B cell (primary cell): ENCODE measurements at places on chromosomes 2 and 18. TPM values are rescaled to one million over a fixed set of nuclear protein-coding genes. Genes with fewer than 3 reads are reported as not detected.

- DNase-seq = no peak
These were observed 143.7 kb upstream of the TTC39C start for GRCh38 chr18:23870676-23871380.

The ABCB11 gene
- not detected in 2 replicates for polyA plus RNA-seq

DNA sequence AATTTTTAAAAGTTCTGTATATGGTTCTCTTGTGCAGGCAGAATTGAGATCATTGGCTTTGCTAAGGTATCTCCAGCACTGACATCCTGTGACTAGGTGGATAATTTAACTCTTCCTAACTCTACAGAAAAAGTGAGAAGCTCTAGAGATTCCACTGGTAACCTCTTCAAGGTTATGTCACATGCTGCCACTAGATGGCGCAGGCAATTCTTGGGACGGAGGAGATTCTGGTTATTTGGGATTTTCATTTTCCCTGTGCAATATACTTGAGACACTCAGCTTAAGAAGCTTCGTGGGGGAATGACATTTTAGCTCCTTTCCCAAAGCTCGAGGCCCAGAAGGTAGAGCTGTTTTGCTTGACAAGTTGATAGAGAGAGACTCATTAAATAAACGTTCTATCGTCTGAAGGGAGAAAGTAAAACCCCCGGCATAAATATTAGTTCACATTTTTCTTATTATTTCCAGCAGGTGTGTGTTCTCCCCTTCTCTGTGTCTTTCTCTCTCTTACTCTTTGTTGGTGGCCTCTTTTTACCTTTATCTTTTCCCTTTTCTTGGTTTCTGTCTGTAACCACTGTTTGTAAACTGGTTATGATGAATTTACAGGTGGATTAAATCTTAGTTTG, 26.6 kb upstream of the LANCL1 start:
- DNase-seq = peak; percentile 49

- no peak for DNase-seq
These were observed 77.5 kb upstream of the MYL1 start for GRCh38 chr2:210392469-210392881.

- DNase-seq = no peak
These were observed 40.1 kb downstream of the NDUFAF7 start for GRCh38 chr2:37271376-37272067.

The EMILIN2 gene
- 1.8 and 2.5 TPM in 2 replicates for polyA plus RNA-seq

DNA sequence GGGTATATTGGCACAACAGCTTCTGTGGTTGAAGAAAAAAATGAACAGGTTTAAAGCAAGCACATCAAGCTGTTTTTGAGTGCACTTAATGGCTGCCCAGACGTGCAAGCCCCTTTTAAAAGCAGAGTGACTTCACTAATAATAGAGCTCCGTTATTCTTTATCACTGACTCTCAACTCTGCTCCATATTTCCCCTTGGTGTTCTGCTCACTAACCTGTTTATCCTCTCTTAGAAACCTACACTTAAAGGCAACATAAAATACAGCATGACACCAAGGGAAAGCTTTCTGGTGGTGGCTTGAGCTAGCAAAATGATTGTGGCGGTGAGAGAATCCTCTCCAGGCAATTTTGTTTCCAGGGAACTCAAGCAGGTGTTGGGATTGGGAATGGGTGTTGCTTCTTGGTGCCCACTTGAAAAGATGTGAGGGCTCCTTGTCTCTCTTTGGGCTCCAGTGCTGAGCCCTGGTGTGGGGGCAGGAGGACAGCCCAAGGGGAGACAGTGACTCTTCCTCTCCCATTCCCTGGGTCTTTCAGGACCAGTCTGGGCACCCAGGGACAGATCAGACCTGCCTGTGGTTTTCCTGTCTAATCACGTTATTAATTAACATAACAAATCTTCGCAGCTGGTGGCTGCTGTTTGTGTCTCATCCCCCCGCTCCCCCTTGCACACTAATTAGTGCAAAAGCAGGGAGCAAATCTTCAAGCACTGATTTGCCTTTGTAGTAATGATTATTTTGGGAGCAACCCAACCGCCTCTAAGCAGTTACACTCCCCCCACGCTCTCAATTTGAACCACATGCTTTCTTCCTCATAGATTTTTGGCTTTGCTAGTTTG, 289.4 kb upstream of the CXCR4 start:
- DNase-seq = no peak

The LYG1 gene
- polyA plus RNA-seq = 4.0 and 4.5 TPM in 2 replicates

- no peak for DNase-seq
These were observed 141.7 kb downstream of the RBMS1 start for GRCh38 chr2:160351956-160352355.

GRCh38 chr2:138874251-138874650, 94.1 kb upstream of the NXPH2 start:
- no peak for DNase-seq

- DNase-seq = no peak
These were observed 42.8 kb downstream of the STK25 start for GRCh38 chr2:241465543-241465942.

DNA sequence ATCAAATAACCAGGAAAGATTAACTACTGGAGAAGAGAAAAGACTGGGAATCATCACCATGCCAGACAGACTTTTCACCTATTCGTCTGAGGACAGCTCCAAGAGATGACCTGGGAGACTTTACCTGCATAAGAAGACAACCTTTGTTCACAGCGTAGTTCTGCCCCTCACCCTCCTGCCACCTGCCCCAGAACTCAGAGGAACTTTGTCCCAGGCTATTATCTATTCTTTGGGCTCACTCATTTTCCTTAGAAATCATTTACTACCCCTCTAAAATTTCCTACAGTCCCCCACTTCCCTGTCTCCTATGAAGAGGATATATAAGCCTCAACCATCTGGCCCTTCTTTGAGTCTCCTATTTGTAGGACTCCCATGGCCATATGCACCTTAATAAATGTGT, 19.3 kb upstream of the COPS8 start:
- DNase-seq = no peak

- DNase-seq = no peak
These were observed 642.0 kb downstream of the DPP10 start for GRCh38 chr2:115084446-115084845.

GRCh38 chr2:96540136-96540535, 3.6 kb downstream of the ARID5A start:
- DNase-seq = no peak

GRCh38 chr2:229738024-229738625, 23.8 kb upstream of the DNER start:
- DNase-seq = no peak

The TUBA4B gene
- polyA plus RNA-seq = 0.12 TPM in 1 of 2 replicates, not detected in the other

DNA sequence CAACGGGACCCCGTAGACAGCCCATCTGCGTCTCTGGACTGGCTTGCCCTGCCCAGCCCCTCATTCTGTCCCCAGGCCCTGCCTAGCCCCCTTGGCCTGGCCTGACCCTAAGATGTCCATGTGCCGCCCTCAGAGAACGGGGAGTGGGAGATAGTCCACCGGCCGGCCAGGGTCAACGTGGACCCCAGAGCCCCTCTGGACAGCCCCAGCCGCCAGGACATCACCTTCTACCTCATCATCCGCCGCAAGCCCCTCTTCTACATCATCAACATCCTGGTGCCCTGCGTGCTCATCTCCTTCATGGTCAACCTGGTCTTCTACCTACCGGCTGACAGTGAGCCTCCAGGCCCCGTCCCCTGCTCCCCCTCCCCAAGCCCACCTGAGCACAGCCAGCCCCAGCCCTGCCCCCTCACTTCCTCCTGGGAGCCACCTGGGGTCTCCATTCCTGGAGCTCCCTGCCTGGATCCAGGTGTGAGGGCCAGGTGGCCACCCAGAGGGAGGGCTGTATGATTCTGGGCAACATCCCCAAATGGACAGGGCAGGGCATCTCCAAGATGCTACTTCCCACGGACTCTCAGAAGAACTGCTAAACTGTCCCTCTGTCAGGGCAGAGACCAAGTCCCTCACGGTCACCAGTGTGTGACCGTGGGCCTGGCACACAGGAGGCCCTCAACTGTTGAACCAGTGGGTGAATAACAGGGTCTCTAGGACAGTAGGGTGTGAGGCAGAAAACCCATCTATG, 4.0 kb downstream of the CHRND start:
- no peak for DNase-seq

DNA sequence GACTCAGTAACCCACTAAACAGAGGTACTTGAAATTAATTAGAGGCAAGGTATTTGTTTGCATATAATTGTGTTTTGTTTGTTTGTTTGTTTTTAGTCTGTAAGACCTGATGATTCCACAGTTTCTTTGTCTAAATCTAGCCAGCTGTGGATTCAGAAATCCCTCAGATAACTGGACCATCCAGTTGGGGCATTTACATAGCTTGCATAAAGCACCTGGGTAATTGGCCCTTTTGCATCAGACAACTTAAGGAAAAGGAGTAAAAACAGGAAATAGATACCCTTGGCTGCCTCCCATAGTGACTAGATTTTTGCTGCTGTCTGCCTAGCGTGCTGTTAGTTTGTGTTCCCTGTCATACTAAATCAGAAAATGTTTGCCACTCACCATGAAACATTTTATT, 46.6 kb upstream of the XIRP2 start:
- no peak for DNase-seq

The COL4A4 gene
- 3.5 and 6.2 TPM in 2 replicates for polyA plus RNA-seq

The ITPRIPL1 gene
- 1.8 and 2.6 TPM in 2 replicates for polyA plus RNA-seq

DNA sequence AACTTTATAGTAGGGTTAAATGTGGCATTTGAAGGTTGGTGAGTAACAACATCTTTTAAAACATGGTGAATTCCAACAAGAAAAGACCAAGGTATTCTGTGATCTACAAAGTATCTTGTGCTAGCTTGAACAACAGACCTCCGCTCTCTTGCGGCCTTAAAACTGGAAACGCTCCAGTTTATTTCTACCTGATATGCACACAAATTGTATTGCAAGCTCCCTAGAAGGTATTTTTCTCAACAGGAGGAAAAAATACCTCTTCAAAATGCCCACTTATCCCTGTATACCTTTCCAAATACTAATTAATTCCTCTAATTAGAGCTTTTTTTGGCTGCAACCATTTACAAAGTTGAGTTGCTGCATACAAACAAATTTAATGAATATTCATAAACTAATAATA, 69.5 kb downstream of the KCNH7 start:
- DNase-seq = no peak

- no peak for DNase-seq
These were observed 95.4 kb upstream of the CYP20A1 start for GRCh38 chr2:203143391-203143790.

The ZAP70 gene
- 20.5 and 61.5 TPM in 2 replicates for polyA plus RNA-seq

- DNase-seq = no peak
These were observed 900 bp downstream of the SLC40A1 start for GRCh38 chr2:189579585-189580186.

GRCh38 chr2:145818890-145819504, 1299.1 kb upstream of the ZEB2 start:
- DNase-seq = no peak

DNA sequence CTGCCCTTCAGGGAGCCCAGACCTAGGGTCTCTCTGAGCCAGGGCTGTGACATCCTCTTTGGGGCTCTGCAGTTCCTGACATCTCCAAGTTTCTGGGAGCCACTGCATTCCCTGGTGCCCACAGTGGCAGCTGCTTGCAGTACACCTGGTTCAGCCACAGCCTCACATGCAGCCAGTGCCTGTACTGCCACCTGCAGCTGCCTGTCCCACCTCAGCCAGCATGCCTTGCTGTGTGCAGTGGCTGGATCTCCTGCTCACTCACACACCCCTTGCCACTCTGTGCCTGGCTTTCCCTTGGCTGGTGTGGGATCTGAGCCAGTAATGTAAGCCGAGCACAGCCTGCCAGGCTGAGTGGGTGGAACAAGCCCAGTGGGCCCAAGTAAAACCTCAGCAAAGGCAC, 1288.7 kb downstream of the CNTNAP5 start:
- DNase-seq = no peak

DNA sequence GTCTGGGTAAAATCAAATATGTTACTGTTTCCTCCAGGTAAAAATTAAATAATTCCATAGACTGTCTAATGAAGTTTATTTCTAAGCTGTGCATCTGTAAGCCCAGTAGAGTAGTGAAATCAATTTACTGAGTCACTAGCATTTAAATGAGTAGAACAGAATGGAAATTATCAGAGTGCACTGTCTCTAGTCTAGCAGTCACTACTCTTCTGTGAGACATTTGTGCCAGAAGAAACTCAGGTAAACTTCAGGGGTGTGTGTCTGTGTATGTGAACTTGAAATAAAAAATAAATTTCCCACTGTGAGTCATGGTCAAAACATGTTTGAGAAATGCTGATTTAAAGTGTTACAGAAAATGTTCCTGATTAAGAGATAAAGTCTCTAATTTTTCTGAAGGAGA, 146.4 kb downstream of the RIF1 start:
- DNase-seq = no peak

DNA sequence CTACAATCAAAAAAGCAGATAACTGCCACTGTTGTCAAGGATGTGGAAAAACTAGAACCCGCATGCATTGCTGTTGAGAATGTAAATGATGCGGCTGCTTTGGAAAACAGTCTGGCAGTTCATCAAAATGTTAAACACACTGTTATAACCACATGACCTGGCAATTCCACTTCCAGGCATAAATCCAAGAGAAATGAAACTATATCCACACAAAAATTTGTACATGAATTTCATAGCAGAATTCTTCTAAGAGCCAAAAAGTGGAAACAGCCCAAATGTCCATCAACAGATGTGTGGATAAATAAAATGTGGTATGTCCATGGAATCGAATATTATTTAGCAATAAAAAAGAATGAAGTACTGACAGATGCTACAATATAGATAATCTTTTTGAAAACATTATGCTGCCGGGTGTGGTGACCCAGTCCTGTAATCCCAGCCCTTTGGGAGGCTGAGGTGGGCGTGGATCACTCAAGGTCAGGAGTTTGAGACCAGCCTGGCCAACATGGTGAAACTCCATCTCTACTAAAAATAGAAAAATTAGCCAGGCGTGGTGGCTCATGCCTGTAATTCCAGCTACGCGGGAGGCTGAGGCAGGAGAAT, 32.0 kb downstream of the ERCC3 start:
- no peak for DNase-seq

The DPP4 gene
- polyA plus RNA-seq = 0.18 and 0.20 TPM in 2 replicates

DNA sequence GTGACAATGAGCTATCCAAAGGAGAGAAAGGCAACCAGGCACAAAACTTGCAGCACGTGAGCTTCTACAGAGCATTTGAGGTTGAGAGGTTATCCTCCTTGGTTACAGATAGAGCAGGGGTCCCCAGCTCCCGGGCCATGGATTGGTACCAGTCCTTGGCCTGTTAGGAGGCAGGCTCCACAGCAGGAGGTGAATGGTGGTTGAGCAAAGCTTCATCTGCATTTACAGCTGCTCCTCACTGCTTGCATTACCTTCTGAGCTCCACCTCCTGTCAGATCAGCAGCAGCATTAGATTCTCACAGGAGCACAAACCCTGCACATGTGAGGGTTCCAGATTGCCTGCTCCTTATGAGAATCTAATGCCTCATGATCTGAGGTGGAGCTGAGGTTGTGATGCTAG, 57.8 kb upstream of the ST8SIA3 start:
- no peak for DNase-seq

The WDR33 gene
- polyA plus RNA-seq = 17.2 and 19.9 TPM in 2 replicates
